Peyer's patch (tissue), 4 donors: ENCODE measurements at places on chromosomes 6 and 20. TPM values are rescaled to one million over a fixed set of nuclear protein-coding genes. Genes with fewer than 3 reads are reported as not detected.

DAAM2 gene
- 8.8 TPM for total RNA-seq

- no peak overlapping the region for H3K27ac ChIP-seq
- no peaks in the 10 kb centered on the region for H3K36me3 ChIP-seq
- H3K4me3 ChIP-seq: no peak overlapping the region
- no peak for DNase-seq
Observed at GRCh38 chr6:154002894-154003293, 36.1 kb upstream of the OPRM1 start.

SOD2 gene
- 156 TPM for total RNA-seq

PDYN gene
- not detected for total RNA-seq

DNA sequence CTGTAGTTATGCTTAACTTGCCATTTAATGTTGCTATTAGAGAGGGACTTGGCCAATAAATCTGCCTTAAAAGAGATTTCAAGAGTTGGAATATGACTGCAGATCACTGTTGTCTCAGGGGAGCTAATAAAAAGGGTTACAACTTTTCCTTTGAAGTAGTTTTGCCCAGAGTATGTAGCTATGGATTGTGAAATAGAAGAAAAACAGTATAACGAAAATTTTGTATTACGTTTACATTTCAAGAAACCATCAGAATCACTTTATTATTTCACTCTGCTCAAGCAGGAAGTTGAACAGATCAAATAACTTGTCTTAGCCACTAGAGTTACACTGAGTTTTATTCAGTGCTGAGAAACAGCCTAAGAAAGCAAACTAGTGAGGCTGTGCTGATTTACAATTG is 3.0 kb upstream of the ZSCAN26 start:
- H3K27me3 ChIP-seq: no peaks in the 10 kb centered on the region
- H3K36me3 ChIP-seq: no peaks in the 10 kb centered on the region
- DNase-seq: no peak
- peaks cover 6% of the 10 kb centered on the region for H3K4me1 ChIP-seq

DNA sequence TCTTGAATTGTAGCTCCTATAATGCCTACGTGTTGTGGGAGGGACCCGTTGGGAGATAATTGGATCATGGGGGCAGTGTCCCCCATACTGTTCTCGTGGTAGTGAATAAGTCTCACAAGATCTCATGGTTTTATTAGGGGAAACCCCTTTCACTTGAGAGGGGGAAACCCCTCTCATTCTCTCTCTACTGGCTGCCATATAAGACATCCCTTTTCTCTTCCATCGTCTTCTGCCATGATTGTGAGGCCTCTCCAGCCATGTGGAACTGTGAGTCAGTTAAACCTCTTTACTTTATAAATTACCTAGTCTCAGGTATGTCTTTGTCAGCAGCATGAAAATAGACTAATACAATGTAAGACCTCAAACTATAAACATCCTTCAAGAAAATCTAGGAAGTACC is 23.1 kb downstream of the PAQR8 start:
- H3K36me3 ChIP-seq: peaks cover 13% of the 10 kb centered on the region
- no peaks in the 10 kb centered on the region for H3K27me3 ChIP-seq
- H3K4me1 ChIP-seq: no peaks in the 10 kb centered on the region
- H3K4me3 ChIP-seq: no peak overlapping the region
- DNase-seq: no peak
